ENCODE measurements at places on chromosomes 3 and 15. TPM values are rescaled to one million over a fixed set of nuclear protein-coding genes. Genes with fewer than 3 reads are reported as not detected.

The RTP3 gene
- total RNA-seq, result not detected

The CCDC71 gene
- 47.1 TPM for total RNA-seq

The B3GNT5 gene
- total RNA-seq, result 20.4 TPM

The CYP11A1 gene
- not detected for total RNA-seq

The TLR9 gene
- not detected for total RNA-seq

The GOLGA8Q gene
- 0.24 TPM for total RNA-seq

The CX3CR1 gene
- 0.08 TPM for total RNA-seq

The DISP2 gene
- total RNA-seq, result 0.08 TPM

The THAP10 gene
- total RNA-seq, result 3.1 TPM

The RPP25 gene
- 18.0 TPM for total RNA-seq

The VIPR1 gene
- total RNA-seq, result 1.2 TPM

The KBTBD12 gene
- not detected for total RNA-seq

The SMARCC1 gene
- 22.6 TPM for total RNA-seq

The SLC9A9 gene
- 5.3 TPM for total RNA-seq

The LIPC gene
- total RNA-seq, result not detected

The TNNC1 gene
- 0.26 TPM for total RNA-seq
